ENCODE measurements at places on chromosomes 12 and 14.

GRCh38 chr14:57153286-57153685, 115.4 kb downstream of the EXOC5 start:
- DNase-seq, result no peak

DNA sequence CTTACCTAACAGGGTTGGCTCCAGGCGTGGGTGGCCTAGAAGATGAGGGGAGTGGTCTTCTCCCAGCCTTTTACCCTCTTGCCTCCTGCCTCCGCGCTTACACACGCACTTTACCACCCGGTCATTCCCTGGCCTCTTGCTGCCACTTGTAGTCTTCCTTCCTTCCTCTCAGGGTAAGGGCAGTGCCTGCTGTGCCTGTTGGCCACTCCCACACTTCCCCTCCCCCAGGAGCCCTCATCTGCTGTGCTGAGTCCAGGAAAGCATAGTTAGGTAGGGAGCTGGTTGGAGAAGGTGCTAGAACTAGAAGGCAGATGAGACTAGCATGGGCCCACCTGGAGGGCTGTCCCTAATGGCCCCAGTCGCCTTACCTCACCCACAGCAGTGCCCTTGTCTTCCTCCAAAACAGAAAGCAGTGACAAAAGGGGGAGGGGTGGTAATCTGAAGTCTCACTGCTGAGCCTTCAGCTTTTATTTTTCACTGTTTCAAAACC, 54.3 kb upstream of the SRSF5 start:
- no peak for DNase-seq

- no peak for DNase-seq
Observed at GRCh38 chr14:92575061-92575747, 61.6 kb downstream of the RIN3 start.

DNA sequence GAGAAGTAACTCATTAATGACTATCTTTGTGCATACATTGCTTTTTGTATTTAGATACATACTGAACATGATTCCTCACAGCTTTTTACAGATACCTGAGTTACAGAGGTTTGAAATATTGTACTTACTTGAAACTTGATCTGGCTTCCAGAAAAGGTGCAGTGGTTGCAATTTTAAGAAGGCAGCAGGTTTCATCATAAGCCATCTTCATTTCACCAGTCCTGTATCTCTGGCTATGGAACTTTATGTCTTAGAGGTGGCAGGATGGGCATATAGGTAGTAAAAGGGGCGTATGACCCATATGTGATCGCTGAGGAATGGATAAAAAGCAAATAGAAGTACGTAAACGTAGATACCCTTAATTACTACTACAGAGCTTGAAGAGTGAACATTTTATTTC, 13.7 kb downstream of the ZBTB1 start:
- DNase-seq, result no peak

DNA sequence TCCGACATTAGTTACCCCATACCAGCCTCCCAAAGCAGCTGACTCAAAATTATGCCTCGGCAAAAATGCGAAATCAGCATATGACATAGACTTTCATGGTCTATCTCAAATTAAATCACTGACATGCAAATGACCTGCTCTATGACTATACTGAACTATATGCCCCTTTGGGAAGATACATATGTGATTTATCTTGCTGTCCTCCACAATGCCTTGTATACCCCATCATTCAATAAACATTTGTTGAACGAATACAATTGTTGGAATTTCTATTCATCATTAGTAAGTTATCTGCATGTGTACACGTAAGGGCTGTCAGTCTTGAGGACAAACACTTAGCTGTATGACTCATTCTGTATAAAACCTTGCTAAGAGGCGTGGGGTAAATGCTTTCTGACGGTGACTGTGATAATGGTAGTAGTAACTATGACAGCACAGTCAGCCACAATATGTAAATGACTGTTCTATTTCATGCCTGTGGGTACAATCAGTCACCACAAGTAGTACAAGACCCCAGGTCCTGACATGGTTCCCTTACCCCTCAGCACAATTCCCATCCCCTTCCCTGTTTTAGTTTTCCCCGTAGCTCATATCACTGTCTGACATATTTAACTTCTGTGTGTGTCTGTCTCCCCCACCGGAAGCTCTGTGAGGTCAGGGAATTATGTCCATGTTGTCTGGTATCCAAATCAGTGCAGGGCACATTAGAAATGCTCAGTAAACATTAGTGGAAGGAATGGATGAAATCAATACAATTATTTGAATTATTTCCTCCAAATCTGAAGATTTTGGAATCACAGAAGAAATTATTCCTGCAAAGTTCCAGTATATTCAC, 42.8 kb downstream of the STXBP6 start:
- no peak for DNase-seq

- no peak for DNase-seq
Observed at GRCh38 chr12:26135571-26135970, 10.7 kb upstream of the BHLHE41 start.

GRCh38 chr12:81350309-81350708, 272.4 kb downstream of the ACSS3 start:
- no peak for DNase-seq

DNA sequence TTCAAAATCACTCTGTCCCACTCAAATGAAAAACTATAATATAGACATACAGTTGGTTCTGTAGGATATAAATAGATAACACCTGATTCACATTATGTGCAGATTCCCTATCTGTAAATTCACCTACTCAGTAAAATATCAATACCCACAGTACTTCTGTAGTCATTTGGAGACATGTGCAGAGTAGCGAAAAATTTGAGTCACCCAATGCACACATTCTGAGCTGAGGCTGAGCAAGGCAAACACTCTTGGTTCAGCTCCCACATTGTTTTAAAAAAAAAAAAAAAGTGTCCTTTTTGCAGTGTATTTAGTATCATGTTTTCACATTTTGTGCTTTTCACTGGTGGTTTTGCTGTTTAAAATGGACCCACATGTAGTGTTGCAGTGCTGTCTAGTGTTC, 27.3 kb upstream of the BBS10 start:
- no peak for DNase-seq

- no peak for DNase-seq
Observed at GRCh38 chr14:92973261-92973797, 50.4 kb downstream of the CHGA start.

- no peak for DNase-seq
Observed at GRCh38 chr12:14373217-14373616, 7.7 kb downstream of the ATF7IP start.

- DNase-seq, result no peak
Observed at GRCh38 chr14:60204104-60204842, 39.1 kb upstream of the DHRS7 start.

DNA sequence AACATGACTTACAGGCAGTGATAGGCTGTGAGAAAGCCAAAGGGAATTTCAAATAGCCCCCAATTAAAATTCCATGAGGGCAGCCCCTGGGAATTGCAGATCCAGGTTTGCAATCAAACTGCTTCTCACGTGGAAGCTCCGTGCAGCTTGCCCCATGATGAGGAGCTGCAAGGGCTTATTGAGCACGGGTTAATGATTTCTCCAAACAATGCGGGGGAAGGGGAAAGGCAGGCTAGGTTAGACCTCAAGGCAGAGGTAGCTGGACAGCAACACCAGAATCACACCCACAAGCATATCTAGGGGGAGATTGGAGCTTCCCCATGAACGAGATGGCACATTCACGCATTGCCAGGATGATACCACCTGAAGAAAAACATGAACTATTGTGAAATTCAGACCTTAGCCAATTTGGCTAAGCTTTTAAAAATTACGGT, 5.0 kb upstream of the DUSP6 start:
- no peak for DNase-seq

DNA sequence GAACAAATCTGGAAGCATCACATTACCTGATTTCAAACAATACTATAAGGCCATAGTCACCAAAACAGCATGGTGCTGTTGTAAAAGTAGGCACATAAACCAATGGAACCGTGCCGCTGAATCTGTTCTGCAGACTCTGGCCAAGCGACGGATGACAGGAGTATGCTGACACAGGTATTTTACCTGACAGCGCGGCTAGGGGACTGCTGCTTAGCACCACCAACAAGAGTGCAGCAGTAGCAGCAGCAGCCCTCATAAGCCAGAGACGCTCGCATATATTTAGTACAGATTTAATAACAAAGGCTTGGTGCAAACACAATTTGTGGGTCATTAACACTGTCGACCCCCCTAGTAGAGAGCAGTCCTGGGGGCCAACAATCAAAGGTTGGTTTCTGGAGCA, 677.6 kb upstream of the LMO3 start:
- no peak for DNase-seq

DNA sequence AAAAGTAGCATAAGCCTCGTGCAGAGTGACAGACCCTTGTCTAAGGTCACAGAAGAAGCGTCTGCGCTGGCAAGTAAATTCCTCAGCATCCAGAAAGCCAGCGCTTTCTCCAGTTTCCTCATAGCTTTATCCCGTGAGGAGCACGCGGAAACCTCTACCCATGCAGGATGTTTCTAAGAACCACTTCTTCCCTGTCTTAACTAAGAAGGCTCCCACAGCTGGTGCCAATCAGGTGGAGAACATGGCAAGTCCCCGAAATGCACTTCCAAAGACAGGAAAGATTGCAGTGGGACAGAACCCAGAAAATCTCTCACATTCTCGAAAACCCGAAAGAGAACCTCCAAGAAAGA, 968 bp upstream of the ARID4A start:
- no peak for DNase-seq

DNA sequence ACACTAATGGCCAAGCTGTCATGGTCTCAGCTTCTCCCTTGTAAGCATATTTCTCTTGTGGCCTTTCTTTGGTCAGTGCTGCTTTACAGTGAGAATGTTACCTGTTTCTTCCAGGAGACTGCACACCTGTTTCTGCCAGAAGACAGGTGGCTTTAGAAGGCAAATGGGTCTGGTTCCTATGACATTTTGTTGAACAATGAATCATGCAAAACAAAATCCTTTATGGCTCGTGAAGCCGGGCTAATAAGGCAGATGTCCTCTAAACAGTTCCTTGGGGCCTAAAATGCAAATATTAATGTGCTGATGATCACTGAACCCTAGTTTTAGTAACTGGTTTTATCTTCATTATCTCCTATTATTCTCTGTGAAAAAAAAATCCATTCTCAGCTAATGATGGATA, 927.6 kb downstream of the GALC start:
- no peak for DNase-seq

DNA sequence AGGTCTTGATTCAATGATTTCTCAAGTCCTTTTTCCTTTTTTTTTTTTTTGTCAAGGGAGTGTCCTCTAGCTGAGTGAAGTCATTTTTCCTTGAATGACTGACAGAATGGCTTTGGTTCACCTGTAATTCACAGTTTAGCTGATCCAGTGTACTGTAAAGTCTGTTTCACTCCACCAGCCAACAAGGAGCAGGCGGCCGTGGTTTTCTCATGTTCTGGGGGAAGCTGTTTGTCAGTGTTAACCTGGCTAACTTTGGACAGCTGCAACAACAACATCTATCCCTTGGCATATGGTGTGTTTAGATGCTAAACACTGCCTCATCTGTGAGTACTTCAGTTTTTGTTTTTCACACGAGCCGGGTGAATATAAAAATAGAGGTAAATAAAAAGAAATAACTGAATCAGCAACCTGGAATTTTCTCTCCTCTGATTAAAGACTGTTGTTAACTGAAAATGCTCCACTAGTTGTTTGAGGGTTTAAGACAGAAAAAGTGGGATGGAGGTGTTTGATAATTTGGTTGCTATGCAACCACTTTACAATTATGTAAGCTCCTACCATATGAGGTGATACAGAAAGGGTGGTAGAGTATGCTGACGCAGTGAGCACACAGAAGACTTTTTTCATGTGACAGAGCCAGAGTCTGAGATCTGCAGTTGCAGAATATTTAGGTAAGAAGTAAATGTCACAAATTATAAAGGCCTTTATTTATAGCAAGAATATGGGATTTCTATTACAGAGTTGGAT, 50.3 kb upstream of the SLC2A13 start:
- DNase-seq, result no peak

- no peak for DNase-seq
Observed at GRCh38 chr14:62301911-62302310, 539.7 kb downstream of the SNAPC1 start.

GRCh38 chr12:104551-105081, 38.0 kb downstream of the IQSEC3 start:
- no peak for DNase-seq

- DNase-seq, result no peak
Observed at GRCh38 chr12:106323537-106323936, 21.0 kb downstream of the TCP11L2 start.

GRCh38 chr14:95668235-95668772, 17.9 kb upstream of the TCL1B start:
- DNase-seq, result no peak

- DNase-seq, result no peak
Observed at GRCh38 chr14:74195623-74196022, 43.6 kb upstream of the VSX2 start.

GRCh38 chr12:110762891-110763290, 20.2 kb upstream of the PPP1CC start:
- no peak for DNase-seq

DNA sequence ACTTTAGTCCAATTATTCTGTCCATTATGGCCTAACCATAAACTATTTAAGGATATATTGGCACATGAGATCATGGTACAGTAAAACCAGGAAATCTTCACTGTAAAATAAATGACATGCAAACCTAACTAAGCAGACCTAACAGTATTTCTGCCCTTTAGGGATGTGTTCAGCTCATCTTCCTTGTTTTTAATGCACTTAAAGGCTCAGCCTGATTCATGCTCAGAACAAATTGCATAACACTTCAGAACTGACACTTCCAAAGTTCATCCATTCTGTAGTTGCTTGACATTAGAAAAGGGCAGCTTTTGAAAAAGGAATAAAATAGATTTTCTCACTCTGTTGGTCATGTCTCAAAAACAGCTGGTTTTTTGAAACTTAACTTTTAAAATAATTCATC, 708.5 kb downstream of the C12orf50 start:
- DNase-seq, result no peak

DNA sequence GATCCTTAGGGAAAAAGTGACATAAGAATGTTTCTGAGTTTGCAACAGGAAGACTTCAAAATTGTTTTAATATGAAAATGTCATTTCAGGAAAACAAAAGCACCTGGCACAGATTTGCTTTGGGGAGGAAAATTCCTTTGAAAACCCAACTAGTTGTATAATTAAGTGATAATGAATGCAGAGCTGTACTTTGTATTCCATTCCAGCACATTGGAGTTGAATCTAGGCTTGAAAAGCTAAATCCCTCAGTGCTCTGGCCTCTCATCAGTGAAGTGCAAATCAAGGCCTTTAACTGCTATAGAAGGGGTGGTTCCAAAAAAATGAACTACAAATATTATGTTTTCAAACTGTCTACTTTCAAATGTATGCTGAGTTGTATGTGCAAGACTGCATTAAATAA, 19.6 kb upstream of the C12orf42 start:
- DNase-seq, result no peak

GRCh38 chr14:82094829-82095345, 561.2 kb upstream of the SEL1L start:
- no peak for DNase-seq

- no peak for DNase-seq
Observed at GRCh38 chr12:76685246-76685678, 78.7 kb upstream of the ZDHHC17 start.

Measured in Panc1 (cell line).